ENCODE measurements at places on chromosomes 12 and 14.

- DNase-seq = no peak
Measured at GRCh38 chr14:64610049-64610746, 60.4 kb downstream of the PPP1R36 start.

GRCh38 chr12:54131641-54132280 is 57.0 kb downstream of the SMUG1 start:
- no peak for DNase-seq

DNA sequence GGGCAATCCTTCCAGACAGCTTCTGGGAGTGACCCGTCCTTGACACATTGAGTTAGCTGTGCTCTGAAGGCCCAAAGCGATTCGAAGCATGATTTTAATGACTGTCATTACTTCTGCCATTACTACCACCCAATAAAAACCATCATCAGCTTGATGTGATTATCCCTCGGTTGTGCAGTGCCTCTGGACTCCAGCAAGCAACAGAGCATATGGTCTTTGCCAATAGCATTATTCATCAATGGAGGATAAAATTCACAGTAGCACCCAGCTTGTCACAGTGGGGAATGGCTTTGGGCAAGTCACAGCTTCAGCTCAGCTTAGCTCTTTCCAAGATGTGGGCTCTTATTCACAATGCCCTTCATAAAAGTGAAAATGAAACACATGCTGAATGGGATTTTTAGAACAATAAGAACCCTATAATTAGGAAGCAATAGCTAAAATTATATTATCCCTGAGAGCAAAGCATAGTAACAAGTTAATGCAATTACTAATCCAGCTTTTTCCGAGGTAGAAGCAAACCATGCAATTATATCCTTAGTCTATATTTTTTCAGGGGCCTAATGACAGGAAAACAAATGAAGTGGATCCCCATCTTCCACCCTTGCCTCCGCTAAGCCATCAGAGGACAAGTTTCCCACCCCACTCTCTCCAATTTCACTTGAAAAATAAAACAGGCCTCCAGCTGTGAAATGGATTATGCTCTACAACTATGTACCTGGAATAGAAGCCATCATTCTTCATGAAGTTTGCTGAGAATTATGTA is 163.0 kb upstream of the EEA1 start:
- peak; percentile 77 for DNase-seq

DNA sequence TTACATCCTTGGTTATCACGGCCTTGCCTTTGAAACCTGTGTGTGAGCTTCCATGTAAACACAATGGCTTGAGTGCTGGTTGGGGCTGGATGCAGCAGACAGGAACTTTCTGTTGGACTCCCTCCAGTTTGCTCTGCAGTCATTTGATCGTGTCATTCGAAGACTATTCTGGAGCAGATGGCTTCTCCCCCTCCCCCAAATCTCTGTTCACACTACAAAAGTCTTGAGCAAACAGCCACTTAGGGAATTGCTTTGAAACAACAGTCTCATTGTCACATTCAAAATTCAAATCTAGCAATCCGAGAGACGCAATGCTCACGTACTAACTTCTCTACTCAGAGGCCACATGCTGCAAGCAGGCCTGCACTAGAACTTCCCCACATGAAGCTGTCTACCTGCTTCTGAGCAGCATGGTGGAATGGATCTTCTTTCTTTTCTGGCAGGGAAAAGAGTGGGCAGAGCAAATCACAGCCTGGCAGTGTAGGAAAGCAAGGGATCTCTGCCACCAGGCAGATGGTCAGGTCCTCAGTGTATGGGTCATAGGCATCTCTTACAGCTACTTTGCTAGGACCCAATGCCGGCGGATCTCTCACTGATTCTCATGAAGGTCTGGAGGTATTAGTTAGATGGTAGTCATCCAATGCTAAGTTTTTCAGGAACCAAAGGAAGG is 214.2 kb downstream of the PPM1H start:
- no peak for DNase-seq

DNA sequence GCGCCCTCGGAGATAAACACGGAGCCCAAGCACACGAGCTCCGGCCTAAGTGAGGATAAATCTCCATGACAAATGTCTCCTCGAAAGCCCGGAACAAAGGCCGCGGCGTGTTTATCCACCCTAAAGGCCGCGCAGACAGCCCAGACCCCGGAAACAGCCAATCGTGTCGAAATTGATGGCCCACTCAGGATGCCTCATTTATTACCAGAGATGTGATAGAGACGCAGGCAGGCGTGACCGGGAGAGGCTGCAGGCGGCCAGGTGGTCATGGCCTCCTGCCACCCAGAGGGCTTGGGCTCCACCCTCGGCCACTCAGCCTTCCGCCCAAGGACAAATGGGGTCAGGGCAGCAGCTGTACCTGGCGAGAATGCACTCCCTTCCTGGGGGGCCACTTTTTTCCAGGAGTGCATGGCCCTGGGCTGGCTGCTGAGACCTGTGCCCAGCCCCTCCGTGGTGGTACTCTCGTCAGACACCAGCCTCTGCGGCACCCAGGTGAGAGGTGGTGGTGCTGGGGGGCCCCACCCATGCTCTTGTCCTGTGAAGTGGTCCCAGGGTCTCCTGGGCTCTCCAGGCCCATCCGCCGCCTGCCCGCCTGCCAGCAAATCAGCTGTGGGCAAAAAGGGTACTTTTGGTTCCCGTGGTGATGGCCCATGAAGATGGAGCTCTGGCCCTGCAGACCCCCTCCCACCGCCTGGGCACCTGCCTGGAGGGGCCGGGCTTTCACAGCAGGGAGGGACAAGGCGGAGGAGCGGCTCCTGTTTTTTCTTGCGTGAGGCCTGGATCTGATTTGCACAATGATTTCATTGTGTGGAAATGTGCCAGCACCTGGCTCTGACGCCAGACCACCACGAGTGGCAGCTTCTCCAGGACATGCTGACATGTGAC is 211.5 kb upstream of the C14orf180 start:
- DNase-seq = no peak

DNA sequence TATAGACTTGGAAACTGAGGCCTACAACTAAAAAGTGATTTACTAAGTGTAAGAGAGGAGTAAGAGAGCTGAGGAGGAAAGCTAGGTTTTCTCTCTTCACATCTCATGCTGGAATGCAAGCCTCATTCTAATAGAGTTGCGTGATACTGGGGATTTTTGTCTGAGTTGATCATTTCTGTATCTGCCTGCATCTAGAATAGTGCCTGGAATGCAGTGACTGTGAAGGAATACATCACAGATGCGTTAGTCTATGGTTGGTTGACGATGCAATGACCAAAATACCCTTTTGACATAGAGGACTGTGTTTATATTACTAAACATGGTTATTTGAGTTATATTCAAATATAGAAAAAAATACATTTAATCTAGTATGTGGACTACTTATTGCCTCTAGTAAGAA is 9.2 kb upstream of the TMEM117 start:
- DNase-seq = no peak

- DNase-seq = no peak
Measured at GRCh38 chr12:49059299-49060171, 1.1 kb downstream of the KMT2D start.

GRCh38 chr14:48714366-48714765 is 871.8 kb downstream of the RPS29 start:
- DNase-seq = no peak

DNA sequence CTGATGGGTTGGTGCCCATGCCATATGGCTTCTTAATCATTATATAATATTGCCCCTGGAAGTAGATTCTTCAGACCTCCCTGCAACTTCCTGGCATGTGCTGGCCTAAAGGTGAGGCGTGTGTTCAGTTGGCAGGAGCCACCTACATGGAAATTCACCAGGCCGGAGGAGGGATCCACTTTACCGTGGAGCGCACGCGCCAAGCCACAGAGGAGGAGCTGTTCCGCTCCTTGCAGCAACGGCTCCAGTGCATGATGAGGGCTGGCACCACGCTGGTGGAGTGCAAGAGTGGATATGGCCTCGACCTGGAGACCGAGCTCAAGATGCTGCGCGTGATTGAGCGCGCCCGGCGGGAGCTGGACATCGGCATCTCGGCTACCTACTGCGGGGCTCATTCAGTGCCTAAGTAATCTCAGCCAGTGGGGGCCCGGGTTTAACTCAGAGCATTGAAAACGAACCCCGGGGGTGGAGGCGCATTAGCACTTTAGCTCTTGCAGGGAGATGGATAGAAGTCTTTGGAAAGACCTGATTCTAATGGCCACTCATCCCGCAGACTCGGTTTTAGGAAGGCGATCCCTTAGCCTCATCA is 13.5 kb downstream of the AMDHD1 start:
- DNase-seq = no peak

- no peak for DNase-seq
Measured at GRCh38 chr12:79227091-79227490, 362.5 kb downstream of the SYT1 start.

GRCh38 chr12:131829791-131830334 is 1.7 kb downstream of the MMP17 start:
- DNase-seq = no peak

DNA sequence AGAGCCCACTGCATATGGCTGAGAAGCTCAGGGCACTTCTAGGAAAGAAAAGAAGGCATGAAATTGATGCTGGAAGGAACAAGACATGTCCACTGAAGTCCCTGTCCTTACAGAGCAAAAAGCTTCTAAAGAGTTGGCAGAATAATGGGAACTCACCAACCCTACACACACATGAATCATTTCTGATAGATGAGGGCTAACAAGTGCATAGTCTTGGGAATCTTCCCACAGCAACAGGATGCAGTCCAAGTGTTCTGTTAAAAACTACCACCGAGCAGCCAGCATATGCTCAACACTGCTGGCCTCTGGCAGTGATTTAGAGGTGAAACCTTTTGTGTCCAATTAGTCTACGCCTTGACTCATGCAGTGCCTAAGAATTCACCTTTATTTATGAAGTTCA is 44.8 kb downstream of the RHOJ start:
- DNase-seq = no peak

DNA sequence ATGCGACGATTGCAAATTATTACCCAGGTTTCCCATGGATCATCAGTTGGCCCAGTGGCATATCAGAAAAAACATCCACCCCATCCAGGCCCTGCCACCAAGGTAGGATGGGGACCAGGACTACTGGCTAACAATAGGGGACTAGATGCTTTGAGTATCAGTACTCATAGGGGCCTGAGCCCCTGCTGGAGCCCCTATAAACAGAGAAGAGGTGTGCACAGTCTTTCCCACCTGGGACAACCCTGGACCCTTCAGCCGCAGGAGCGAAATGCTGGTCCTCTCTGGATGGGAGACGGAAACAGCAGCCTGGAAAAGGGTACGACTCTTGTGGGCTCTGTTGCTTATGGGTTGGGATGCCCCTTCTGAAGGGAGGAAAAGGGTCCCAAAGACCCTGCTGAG is 5.7 kb downstream of the DHH start:
- DNase-seq = no peak

DNA sequence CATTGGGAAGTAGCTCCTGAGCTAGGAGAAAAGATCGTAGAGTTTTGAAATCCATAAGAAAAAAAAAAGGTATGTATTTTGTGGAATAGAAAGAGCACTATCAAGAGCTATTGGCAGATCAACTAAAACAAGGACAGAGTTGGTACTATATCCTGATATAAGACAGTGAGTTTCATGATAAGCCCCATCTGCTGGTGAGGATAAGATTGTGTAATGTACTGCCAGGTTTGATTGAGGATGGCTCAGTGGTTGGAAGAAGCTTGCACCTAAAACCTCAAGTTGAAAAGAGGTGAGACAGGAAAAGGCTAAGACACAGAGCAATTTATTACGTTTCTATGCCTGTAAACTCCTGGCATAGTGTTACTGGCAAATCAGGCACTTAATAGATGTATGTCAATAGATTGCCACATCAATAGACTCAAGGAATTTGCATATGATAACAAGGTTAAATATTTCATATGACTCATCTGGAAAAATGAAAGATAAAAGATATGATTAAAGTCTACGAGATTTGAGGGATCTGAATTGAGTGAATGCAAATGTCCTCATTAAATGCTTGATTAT is 525.6 kb downstream of the FLRT2 start:
- DNase-seq = no peak

GRCh38 chr14:64970041-64970440 is 2.1 kb downstream of the RAB15 start:
- DNase-seq = no peak

- no peak for DNase-seq
Measured at GRCh38 chr12:96397756-96398423, 2.3 kb downstream of the CDK17 start.

GRCh38 chr14:74364271-74364880 is 16.1 kb downstream of the VRTN start:
- DNase-seq = no peak

- DNase-seq = no peak
Measured at GRCh38 chr12:76590131-76590530, 30.6 kb upstream of the OSBPL8 start.

GRCh38 chr12:113587720-113588119 is 116.0 kb upstream of the LHX5 start:
- DNase-seq = no peak

DNA sequence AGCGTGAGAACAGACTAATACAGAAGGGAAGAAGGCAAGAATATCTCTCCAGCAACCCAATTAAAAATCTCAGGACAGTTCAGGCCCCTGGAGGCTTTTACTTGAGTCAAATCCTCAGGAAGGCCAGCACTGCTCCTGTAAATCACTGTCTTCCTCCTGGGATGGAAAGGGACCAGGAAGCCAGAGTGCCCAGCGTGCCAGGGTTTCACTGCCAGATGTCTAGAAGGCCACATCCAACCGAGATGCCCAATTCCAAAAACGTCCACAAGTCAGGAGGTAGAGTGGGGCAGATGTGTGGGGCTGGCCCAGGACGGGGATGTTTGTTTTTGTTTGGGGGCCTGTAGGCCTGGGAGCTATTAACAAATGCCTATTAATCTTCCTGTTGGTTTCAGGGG is 332.0 kb downstream of the MED13L start:
- DNase-seq = no peak

DNA sequence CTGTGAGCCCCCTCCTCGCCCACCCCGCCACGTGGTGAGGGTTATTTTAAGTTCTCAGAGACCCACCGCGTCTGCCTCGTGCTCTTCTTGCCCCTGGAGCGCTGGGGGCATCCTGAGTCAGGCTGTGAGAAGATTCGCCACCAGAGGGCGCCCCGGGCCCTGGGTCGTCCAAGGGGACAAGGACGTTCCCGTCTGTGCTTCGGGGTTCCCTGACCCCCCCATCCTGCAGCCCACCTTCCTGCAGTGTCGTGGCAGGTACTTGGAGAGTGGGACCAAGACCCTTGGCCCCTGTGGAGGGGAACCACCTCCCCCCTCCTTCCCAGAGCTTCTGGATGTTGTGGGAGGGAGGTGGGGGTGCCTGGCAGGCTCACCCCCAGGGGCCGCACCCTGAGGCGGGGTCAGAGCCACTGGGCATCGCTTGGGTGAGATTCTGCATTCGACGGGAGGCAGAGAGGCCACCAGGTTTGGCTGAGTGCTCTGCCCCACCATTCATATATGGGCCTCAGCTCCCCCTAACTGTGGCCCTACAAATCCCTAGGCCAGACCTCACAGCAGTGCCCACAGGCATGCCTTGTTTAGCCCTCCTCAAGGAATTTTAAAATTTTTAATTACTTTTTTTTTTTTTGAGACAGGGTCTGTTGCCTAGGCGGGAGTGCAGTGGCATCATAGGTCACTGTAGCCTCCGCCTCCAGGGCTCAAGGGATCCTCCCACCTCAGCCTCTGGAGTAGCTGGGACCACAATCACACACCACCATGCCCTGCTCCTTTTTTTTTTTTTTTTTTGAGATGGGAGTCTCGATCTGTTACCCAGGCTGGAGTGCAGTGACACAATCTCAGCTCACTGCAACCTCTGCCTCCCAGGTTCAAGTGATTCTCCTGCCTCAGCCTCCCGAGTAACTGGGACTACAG is 17.0 kb downstream of the RHOF start:
- DNase-seq = peak; percentile 38

GRCh38 chr12:57173089-57173488 is 25.7 kb upstream of the LRP1-AS start:
- DNase-seq = no peak

GRCh38 chr12:24895612-24896011 is 53.3 kb downstream of the BCAT1 start:
- no peak for DNase-seq
